ENCODE measurements at places on chromosomes 11 and 22.

GRCh38 chr11:47409440-47410369 is 1.3 kb downstream of the SLC39A13 start:
- DNase-seq: peak; percentile 32

DNA sequence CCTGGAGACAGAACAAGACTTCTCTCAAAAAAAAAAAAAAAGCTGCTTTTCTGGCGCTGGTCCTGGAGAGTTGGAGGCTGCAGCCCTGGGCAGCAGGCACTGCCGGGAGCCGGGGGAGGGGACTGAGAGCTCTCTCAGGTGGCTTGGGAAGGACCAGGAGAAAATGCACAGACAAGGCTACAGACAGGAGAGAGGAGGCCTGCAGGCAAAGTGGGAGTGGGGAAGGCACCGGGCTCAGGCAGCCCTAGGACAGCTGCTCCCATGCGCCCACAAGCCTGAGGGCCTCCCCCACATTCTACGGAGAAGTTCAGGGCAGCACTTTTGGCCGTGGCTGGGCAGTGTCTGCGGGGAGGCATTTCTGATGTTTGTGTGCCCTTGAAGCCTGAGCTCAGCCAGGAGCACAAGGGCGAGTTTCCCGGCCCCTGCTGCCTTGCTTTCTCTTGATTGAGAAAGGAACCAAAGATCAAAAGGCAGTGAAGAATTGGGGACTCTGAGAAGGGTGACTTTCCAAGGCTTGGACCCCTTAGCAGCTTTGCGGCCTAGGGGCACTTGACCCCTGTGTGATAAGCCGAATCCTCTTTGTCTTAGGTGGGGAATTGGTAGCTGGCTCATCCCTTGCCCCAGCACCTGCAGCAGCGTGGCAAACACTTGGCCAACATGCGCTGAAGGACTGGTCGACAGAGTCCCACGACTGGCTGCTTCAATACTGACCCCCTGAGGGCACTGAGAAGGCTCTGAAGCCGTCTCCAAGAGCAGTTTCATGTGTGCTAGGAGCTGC is 35.3 kb downstream of the PPM1F start:
- peak; percentile 28 for DNase-seq

- DNase-seq: no peak
Measured at GRCh38 chr11:56331861-56332491, 13.9 kb upstream of the OR8K1 start.

- DNase-seq: no peak
Measured at GRCh38 chr22:27327981-27328721, 473.4 kb downstream of the MN1 start.

DNA sequence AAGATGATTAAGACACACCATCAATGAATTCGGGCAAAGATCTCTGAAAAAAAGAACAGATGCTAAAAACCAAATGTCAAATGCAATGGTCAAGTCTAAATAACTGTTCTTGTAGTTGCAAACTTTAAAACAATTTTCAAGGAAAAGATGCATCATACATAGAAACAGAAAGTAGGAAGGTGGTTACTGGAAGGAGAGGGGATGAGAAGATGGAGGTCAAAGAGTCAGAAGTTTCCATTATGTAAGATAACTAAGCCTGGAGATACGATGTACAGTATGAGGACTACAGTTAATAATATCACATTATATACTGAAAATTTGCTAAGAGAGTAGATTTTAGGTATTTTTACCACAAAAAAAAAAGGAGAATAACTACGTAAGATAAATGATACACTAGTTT is 27.1 kb downstream of the CWF19L2 start:
- no peak for DNase-seq

- no peak for DNase-seq
Measured at GRCh38 chr11:20157728-20158127, 2.5 kb downstream of the DBX1 start.

DNA sequence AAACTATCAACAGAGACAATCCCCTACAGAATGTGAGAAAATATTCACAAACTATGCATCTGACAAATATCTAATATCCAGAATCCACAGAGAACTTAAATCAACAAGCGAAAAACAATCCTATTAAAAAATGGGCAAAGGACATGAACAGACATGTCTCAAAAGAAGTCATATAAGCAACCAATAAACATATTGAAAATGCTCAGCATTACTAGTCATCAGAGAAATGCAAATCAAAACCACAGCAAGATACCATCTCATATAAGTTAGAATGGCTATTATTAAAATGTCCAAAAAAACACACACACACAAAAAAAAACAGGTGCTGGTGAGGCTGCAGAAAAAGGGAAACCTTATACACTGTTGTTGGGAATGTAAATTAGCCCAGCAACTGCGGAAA is 8.3 kb upstream of the OR52E8 start:
- no peak for DNase-seq

GRCh38 chr22:23215294-23216241 is 35.3 kb downstream of the BCR start:
- peak; percentile 48 for DNase-seq

DNA sequence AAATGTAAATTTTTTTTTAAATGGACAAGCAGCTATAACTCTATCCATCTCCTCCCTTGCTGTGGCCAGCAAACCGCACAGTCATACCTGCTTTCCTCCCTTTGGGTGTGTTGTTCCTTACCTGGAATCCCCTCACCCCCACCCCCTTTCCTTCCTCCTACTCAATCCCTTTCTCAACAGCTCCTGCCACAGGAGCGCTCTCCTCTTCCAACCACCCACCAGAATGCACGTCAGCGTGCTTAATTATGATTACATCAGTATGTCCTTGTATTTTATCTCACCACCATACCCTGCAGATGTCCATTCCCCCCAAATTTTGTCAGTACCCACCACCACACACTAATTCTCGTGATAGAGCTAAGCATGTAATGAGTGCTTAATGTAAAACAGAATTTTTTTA is 60.9 kb upstream of the LMO2 start:
- DNase-seq: no peak

DNA sequence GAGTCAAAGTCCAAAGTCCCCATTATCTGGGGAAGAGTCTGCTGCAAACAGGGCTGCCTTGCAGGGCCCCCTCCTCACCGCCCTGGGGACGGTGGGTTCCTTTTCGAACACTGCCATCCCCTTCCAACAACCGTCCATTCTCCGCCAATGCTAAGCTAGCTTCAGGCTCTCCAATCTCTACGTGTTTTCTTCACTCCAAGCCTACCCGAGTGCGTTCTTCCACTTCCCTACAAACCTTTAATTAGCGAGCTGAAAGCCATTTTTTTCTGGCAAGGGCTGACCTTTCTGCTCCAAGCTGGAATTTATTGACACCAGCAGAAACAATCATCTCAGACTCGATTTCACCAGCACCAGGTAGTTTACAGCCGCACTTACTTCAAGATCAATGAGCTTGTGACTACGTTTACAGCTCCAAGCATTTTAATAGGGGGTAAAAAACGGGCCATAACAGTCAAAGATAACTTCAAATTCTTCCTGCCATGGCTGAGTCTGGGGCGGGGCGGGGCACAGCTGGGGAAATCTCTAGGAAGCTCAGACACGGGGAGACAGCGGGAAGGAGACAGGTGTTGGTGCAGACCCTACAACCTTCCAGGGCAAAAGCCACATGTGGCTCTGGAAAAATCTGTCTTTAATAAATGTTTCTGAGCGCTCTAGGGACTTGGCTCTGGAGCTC is 82.2 kb downstream of the PHF21B start:
- no peak for DNase-seq

- no peak for DNase-seq
Measured at GRCh38 chr11:75271730-75272129, 31.2 kb downstream of the TPBGL start.

GRCh38 chr11:30474151-30474954 is 111.8 kb downstream of the MPPED2 start:
- DNase-seq: no peak

- DNase-seq: no peak
Measured at GRCh38 chr11:63914896-63915691, 1.9 kb downstream of the RCOR2 start.

- DNase-seq: peak; percentile 69
Measured at GRCh38 chr22:35742342-35743100, 24.8 kb downstream of the APOL5 start.

Data from fibroblast of the aortic adventitia (primary cell).